Fibroblast of villous mesenchyme (primary cell): ENCODE measurements at places on chromosomes 5 and 9. TPM values are rescaled to one million over a fixed set of nuclear protein-coding genes. Genes with fewer than 3 reads are reported as not detected.

DNA sequence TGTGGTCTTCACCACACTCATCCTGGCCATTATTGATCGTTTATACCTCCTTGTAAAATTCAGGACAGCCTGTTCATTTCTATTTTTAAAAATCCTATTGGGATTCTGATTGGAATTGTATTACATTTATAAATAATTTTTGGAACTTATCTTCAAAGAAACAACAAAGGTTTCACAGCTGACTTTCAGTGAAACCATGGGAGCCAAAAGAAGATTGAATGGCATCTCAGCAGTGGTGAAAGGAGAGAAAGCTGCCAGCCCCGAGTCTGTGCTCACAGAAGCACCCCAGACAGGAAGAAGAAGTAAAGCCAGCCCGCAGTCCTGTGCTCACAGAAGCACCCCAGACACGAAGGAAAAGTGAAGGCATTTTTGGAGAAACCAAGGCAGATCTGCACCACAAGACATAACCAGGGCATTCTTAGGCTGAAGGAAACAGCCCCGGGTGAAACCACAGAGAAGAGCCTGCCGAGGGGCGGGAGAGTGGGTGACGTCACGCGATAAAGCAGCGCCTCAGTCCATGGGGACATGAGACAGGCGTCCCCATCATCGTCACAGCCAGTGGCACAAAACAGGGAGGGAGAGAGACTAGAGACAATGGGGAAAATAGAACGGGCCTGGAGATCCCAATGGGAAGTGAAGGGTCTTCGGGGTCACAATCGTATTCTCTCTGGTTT, 42.5 kb upstream of the SLC9A3 start:
- DNase-seq: no peak

DNA sequence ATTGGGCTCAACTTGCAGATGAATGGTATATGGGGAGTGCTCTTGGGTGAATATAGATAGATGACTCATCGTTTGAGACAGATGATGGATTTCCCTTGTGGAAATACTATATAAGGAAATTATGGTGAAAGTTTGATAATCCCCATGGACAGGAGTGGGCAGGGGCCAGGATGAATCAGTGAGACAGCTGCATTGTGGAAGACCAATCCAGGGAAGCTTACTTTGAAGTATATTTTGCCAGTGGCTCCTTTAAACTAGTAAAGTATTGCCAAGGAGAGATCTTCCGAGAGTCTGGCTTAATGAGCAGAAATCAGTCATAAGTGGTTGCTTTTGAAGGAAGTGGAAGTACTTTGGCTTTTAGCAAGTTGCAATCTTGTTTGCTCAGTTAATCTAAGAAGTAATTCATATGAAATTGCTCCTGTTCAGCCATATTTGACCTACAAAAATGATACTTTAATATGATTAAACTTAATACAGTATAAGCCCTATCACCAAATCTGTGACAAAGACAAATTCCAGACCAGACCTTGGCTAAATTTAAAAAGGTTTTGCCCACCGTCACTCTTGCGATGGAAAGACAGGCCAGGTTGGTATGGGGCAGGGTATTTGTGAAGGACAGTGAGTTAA, 9.3 kb upstream of the TNC start:
- DNase-seq: no peak

DNA sequence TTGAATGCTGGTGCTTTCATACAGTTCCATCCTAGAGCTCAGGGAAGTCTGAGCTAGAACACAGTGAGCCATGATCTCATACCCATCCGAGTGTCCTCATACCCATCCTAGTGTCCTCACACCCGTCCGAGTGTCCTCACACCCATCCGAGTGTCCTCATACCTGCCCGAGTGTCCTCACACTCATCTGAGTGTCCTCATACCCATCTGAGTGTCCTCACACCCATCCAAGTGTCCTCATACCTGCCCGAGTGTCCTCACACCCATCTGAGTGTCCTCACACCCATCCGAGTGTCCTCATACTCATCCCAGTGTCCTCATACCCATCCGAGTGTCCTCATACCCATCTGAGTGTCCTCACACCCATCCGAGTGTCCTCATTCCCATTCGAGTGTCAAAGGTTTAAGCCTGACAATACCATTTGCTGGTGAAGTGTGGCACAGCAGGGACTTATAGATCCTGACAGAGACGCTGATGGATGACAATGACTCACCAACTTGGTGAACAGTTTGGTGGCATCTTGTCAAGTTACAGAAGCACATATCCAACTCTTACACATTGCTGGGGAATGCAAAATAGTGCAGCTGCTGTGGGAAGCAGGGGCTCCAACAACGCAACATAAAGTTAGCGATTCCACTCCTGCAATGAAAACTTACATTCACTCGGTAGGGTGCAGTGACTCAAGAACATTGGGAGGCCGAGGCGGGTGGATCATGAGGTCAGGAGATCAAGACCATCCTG, 77.0 kb upstream of the COL5A1 start:
- DNase-seq: peak; percentile 65

DNA sequence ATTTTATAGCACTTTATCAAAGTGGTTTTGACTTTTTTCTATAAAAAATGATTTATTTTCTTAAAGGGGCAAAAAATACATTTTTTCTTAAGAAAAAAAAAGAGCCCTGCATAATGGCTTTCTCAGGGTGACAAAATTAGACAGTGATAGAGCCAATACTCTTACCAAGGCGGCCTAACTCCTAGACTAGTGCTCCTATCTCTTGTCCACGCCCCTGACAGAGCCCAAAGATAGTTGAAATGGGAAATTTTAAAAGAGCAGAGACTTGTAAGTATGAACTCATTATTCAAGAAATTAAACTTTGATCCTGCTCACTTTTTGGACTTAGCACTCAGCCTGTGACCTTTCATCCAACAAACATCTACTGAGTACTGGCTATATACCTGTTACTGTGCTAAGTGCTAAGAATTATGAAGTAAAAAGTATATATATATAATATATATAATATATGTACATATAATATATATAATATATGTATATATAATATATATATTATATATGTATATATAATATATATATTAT, 1.2 kb downstream of the INVS start:
- no peak for DNase-seq

- no peak for DNase-seq
These were observed 59.6 kb downstream of the ATG10 start for GRCh38 chr5:82031220-82032119.

DNA sequence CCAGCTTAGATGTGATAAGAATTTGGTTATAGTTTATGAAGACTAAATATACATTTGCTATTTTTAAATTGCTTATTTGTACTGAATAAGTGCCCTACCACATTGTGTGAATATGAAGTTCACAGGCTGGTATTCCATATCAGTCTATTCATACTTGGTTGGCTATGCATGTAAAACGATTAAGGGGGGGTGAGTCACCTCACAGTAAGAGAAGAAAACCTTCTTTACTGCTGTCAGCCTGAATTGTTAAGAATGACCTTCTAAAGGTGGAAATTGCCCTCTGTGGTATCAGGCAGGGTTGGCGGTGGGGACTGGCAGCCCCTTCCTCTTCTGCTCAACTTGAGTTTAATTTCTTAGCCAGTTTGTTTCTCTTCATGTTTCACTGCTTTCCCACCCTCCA, 127.0 kb upstream of the RPS23 start:
- no peak for DNase-seq

GRCh38 chr5:173392-174290, 17.7 kb upstream of the LRRC14B start:
- no peak for DNase-seq

DNA sequence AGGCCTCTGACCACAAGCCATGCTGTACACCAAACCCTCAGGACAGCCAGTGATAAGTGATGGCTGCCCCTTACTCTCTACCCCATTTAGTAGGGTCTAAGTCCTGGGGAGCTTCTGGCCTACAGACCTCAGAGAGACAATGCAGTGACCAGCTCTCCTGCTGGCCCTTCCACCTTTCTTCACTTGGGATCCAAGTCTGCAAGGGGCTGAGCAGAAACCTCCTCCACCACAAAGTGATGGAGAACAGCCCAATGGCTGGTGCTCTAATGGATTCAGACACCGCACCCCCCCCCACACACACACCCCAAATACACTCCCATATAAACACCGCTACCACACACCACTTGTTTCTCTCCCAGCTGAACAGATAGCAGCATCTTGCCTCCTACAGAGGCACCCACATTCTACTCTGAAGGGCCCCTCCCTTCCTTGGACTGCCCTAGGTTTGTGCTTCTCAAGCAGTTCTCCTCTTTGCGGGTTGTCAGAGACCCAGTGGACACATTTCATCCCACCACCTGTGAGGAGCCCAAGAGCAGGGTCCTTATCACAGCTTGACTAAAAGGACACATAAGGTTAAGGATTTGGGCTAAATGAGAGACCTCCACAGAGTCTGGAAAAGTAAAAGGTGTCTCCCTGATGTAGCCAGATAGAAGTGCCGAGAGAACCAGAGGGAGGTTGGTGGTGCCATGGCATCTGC, 1.3 kb upstream of the PDLIM4 start:
- DNase-seq: no peak

DNA sequence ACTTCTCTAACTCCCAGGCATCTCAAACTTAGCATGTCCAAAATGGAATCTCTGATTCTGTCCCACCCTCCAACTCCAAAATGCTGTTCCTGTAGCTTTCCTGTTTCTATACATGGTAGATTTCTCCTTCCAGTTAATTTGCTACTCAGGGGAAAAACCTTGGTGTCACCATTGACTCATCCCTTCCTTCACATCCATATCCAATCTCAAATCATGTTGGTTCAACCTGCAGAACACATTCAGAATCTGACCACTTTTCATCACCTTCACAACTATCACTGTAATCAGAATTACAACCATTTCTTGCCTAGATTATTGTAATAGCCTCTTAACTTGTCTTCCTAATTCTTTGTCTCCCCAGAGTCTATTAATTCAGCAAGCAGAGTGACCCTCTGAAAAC, 10.8 kb downstream of the RIOK2 start:
- no peak for DNase-seq

- DNase-seq: no peak
These were observed 45.0 kb upstream of the PHF2 start for GRCh38 chr9:93531374-93531773.

- peak; percentile 28 for DNase-seq
These were observed 2.2 kb downstream of the CPEB4 start for GRCh38 chr5:173890195-173890991.

DNA sequence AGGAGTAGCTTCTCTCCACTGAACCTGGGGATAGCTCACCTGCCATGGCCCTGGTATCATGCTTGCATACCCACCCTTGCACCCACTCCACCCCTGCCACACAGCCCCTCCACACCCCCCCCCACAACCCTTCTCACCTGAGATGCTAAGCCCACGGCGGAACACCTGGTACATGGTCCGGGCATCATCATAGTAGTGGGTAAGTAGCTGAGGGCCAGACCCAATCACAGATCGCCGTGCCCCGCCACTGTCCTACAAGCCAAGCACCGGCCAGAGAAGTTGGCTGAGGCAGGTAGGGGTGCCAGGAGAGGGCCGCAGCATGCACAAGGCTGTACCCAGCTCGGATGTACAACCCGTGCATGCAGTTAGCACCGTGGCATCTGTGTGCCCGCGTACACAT, 20.7 kb downstream of the ACSL6 start:
- no peak for DNase-seq

DNA sequence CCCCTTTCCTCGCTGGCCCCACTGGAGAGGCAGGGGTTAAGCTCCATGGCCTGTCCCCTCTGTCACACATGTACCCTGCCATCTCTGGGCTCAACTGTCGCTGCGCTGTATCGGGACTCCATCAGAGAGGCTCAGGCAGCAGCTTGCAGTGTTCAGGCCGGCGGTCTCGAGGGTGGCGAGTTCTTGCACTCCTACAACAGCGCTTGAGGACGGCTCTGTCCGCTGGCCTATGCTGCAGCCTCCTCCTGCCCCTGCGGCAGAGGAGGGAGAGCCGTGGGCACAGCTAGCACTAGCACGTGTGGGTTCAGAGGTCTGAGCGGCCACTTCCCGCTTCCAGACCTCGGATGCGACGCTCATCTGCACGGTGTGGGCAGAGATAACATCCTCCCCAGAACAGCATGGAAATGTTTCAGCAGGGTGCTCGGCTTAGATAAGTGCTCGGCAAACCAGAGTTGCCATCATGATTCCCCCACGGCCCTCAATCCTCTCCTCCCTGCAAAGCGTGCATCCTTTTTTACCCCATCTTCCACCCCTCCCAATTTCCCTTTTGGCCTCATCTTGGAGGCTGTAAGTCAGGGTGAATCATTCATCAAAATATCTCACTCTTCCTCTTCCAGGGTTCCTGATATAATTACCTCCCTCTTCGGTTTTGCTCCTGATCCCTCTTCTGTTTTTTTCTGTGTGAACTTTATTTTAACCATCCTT, 41.9 kb upstream of the FUBP3 start:
- no peak for DNase-seq

- no peak for DNase-seq
These were observed 58.5 kb upstream of the S1PR3 start for GRCh38 chr9:88932766-88933165.

- DNase-seq: peak; percentile 100
These were observed 34.1 kb upstream of the PLIN2 start for GRCh38 chr9:19161257-19162025.

DNA sequence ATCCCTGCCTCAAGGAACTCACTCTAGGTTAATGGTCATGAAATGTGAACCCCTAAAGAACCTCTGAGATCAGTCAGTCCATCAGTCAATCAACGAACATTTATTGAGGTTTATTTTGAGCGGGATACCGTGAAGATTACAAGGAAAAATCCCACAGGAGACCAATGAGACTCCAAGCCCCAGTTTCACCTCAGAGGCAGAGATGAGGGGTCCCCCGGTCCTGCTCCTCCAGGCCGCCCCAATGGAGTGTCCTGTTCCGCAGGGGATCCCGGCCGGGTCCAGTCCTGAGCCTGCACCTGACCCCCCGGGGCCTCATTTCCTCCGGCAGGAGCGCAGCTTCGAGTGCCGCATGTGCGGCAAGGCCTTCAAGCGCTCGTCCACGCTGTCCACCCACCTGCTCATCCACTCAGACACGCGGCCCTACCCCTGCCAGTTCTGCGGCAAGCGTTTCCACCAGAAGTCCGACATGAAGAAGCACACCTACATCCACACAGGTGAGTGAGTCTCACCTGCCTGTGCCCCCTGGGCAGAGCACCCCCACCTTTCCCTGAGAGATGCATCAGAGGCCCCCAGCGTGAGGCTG, 11.0 kb downstream of the GFI1B start:
- DNase-seq: no peak

- peak; percentile 87 for DNase-seq
These were observed 46.5 kb upstream of the GDNF start for GRCh38 chr5:37886242-37886905.

DNA sequence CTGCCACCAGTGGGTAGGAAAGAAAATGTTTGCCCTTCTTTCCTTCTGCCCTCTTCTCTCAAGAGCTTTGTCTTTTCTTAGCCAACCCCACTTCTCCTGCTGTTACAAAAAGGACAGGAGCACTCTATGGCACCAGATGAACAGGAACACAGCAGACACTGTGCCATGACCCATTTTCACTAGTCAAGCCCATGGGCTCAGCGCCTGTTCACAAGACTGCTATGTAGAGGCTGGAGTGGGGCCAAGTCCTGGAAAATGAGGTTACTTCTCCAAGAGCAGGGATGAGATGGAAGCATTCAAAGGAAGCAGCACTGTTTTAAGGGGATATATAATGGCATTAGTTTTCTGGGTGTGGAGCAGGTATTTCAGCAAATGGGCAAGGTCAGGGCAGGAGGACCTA, 46.8 kb upstream of the GRAMD2B start:
- no peak for DNase-seq

TLN1 gene
- total RNA-seq: 369 and 428 TPM in 2 replicates

ELOVL7 gene
- total RNA-seq: under 0.01 TPM in 1 of 2 replicates, not detected in the other

FAM170A gene
- total RNA-seq: not detected in 2 replicates

SET gene
- 378 and 491 TPM in 2 replicates for total RNA-seq

SWI5 gene
- 26.7 and 31.1 TPM in 2 replicates for total RNA-seq
